H7 (cell line): ENCODE measurements at places on chromosomes 12 and 14. TPM values are rescaled to one million over a fixed set of nuclear protein-coding genes. Genes with fewer than 3 reads are reported as not detected.

GRCh38 chr12:129486931-129487330 lies 416.9 kb downstream of the TMEM132D start:
- DNase-seq, result no peak

DNA sequence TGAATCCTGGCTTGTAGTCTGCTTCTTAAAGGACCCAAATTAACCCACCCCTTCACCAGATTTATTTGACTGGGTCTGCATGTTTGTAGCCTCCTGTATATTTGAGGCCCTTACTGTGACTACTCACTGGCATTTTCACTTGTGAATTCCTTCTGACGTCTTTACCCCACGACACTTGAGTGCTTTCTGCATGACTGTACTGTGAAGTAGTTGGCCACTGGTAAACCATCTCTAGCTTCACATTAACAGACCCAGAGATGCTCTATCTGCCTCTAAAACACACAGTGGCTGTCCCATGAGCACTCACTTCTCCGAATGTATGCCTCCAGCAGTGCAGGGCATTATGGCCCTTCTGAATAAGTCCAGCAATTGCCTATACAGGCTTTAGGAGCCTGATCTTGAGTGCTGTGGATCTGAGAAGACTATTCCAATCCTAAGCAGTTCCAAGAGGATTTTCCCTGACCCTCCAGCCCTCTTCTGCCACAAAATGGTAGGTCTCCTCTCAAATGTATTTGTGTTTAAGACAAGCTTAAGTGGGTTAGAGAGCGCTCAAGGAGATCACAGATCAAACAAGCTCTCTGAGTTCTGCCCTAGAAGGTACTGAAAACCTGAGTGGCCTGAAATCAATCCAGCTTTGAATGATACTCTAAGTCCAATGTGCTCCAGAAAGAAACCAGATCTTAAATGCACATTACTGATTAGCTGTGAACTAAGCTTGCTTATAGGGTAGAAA lies 534.7 kb downstream of the RPS29 start:
- DNase-seq, result no peak

DNA sequence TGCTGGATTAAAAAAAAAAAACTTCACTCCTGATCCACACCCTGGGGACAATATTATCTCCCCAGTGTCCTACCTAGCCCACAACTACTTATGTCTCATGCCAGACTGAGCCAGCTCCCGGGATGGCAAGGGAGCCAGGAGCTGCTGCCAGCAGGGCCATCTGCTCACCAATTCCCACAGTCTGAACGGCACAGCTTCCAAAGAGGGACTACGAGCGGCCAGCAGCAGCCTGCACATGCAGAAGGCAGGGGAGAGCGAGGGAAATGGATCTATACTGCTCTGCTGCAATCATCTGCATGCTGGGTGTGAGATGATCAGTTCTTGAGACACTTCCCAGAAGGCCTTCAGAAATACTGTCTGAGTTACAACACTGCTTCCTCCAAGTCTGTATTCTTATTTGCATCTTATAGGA lies 11.1 kb downstream of the SSH1 start:
- DNase-seq, result no peak

DNA sequence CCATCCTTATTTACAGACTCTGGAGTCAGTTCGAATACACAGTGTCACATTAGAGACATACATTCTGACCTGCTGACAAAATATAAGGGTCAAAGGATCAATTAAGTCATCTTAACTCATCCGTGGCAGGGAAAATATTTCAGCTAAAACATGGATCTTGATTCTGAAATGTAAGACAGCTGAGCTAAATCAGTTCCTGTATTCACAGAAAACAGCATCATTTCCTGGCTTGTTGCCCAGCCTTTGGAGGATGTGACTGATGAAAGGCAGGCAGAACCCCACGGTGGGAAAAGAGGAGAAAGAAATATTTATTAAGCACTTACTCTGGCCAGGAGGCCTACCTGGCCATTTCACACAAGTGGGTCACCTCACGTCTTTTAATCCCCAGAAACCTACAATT lies 101.9 kb downstream of the GAS2L3 start:
- DNase-seq, result no peak

DNA sequence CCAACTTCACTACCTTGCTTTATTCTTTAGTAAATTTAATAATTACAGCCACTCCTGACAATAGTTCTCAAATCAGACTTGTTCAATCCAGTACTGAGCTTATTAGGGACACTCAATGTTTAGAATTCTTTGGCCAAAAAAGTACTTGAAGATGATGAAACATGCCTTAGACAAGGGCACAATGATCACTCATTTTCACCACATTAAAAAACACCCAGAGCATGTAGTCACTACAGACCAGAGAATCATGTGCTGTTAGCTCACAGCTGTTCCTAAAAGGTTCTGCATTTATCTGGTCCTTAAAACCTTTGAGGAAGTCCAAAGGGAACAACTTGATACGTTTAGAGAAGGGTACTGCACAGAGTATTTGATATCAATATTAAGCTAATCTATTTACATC lies 98.7 kb downstream of the INSM2 start:
- no peak for DNase-seq

DNA sequence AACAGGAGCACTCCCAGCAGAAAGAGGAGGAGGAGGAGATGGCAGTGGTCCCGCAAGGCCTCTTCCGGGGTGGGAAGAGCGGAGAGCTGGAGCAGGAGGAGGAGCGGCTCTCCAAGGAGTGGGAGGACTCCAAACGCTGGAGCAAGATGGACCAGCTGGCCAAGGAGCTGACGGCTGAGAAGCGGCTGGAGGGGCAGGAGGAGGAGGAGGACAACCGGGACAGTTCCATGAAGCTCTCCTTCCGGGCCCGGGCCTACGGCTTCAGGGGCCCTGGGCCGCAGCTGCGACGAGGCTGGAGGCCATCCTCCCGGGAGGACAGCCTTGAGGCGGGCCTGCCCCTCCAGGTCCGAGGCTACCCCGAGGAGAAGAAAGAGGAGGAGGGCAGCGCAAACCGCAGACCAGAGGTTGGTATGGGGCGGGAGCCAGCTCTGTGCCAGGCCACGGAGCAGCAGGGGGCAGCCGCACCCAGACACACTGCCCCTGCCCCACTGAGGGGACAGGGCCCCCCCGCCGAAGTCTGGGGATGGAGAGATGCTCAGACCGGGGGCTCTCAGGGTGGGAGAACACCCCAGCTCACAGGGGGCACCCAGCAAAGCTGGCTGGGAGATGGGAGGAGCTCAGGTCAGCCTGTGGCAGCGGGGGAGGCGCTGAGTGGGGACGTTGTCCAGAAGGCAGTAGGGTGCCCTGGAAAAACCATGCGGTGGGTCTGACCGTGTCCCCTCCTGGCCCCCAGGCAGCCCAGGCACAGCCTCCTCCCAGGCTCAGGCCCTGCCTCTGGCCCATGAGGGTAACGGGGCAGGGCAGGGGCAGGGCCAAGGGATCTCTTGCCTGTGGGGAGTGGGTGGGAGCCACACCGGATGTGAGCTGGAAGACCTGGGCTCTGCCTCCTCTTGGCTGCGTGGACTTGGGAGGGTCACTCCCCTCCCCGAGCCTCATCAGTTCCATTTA lies 9.8 kb downstream of the CHGA start:
- DNase-seq, result no peak

DNA sequence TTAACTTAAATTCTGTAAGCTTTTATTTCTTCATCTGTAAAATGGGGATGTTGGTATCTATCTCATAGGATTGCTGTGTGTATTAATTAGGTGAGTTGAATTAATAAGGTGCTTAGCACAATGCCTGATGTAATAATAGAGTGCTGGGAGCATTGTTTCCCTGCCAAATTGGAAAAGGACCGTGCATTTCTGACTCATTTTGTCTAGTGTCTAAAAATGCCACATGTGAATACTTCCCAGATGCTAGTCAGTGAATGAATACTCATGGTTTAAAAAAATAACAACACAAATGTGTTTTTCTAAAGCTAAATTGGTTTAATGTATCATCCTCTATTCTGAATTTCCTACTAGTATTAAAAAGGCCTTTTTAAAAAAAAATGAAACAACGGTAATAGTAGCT lies 45.4 kb upstream of the NEDD1 start:
- no peak for DNase-seq

GRCh38 chr12:30806989-30807694 lies 52.4 kb upstream of the CAPRIN2 start:
- peak; percentile 54 for DNase-seq

GRCh38 chr14:104223101-104224041 lies 85.0 kb downstream of the KIF26A start:
- peak; percentile 83 for DNase-seq

GRCh38 chr12:111166779-111167540 lies 201.9 kb downstream of the PHETA1 start:
- no peak for DNase-seq

GRCh38 chr12:66195242-66195641 lies 6.2 kb downstream of the IRAK3 start:
- DNase-seq, result no peak

DNA sequence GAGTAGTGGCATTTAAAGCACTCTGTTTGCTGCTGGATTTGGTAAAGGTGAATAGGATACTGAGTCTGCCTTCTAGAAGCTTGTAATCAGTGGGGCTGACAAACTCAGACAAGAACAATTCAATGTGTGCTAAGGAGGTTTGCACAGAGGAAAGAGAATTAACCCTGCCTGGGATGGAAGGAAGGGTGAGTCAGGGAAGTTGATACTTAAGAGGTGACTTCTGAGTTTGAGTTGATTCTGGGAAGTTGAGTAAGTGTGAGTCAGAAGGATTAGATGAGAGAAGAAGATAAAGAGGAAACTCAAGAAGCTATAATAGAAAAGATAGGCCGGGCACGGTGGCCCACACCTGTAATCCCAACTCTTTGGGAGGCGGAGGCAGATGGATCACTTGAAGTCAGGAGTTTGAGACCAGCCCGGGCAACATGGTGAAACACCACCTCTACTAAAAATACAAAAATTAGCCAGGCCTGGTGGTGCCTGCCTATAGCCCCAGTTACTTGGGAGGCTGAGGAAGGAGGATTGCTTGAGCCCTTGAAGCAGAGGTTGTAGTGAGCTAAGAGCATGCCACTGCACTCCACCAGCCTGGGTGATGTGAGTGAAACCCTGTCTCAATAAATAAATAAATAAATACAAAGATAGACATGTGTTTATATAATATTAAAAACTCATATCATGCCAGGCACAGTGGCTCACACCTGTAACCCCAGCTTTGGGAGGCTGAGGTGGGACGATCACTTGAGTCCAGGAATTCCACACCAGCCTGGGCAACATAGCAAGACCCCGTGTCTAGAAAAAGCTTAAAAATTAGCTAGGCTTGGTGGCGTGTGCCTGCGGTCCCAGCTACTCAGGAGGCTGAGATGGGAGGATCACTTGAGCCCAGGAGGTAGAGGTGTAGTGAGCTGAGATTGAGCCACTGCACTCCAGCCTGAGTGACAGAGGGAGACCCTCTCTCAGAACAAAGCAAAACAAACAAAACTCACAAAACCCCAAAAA lies 126.8 kb upstream of the CPM start:
- DNase-seq, result no peak

- no peak for DNase-seq
Observed at GRCh38 chr12:57340104-57340503, 89.1 kb upstream of the STAC3 start.

GRCh38 chr12:124481772-124482566 lies 85.4 kb downstream of the NCOR2 start:
- DNase-seq, result peak; percentile 61

- DNase-seq, result no peak
Observed at GRCh38 chr12:90816353-90817089, 138.5 kb downstream of the CCER1 start.

- DNase-seq, result peak; percentile 69
Observed at GRCh38 chr14:103710771-103711377, 4.4 kb downstream of the XRCC3 start.

GRCh38 chr14:56271970-56272369 lies 153.8 kb downstream of the PELI2 start:
- DNase-seq, result no peak

- DNase-seq, result no peak
Observed at GRCh38 chr12:16608946-16609539, 3.1 kb upstream of the LMO3 start.

The GNG2 gene
- total RNA-seq, result 4.7 and 5.9 TPM in 2 replicates

The GAS2L3 gene
- total RNA-seq, result 16.1 and 20.5 TPM in 2 replicates

The CMAS gene
- 62.4 and 71.7 TPM in 2 replicates for total RNA-seq

The RFLNA gene
- total RNA-seq, result 1.4 and 3.7 TPM in 2 replicates
